Cerebellar cortex (tissue), 1 donor: ENCODE measurements at places on chromosomes 5 and 9.

- DNase-seq = no peak
These were observed 65.4 kb downstream of the CMYA5 start for GRCh38 chr5:79754865-79755555.

GRCh38 chr9:134293611-134294152 lies 32.6 kb upstream of the RXRA start:
- DNase-seq = no peak

- DNase-seq = no peak
These were observed 65.9 kb downstream of the DMXL1 start for GRCh38 chr5:119136666-119137318.

DNA sequence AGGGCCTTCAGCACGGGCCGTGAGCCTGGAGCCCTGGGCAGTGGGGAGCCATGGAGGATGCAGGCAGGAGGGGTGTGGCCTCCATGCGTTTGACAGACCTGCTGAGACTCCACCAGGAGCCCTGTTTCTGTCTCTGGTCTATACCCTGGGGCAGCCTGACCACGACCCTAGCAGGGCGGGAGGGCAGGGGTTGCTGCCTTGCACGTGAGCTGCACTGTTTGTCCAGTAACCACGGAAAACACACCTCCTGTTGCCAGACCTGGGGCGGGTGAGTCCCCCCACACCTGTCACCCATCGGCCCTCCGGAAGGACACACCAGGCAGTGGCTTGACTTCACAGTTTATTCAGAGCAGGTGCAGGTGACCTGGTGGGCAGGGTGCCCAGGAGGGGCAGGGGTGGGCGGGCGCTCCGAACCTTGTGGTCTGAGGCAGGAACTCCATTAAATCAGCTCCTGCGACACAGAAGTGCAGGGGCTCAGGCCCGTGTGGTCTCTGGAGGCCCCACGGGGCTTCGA lies 3.9 kb downstream of the LCN8 start:
- no peak for DNase-seq
